KBM-7 (cell line): ENCODE measurements at places on chromosomes 6 and 20.

GRCh38 chr6:39992861-39993622 is 58.8 kb upstream of the MOCS1 start:
- no peak for DNase-seq

DNA sequence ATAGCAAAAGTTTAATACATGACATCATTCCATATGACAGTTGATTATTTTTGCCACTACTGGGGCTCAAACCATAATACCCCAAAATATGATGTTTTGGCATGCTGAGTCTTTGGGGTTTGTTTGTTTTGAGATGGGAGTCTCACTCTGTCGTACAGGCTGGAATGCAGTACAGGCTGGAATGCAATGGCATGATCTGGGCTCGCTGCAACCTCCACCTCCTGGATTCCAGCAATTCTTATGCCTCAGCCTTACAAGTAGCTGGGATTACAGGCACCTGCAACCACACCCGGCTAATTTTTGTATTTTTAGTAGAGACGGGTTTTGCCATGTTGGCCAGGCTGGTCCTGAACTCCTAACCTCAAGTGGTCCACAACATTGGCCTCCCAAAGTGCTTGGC is 1.3 kb upstream of the MRS2 start:
- no peak for DNase-seq

DNA sequence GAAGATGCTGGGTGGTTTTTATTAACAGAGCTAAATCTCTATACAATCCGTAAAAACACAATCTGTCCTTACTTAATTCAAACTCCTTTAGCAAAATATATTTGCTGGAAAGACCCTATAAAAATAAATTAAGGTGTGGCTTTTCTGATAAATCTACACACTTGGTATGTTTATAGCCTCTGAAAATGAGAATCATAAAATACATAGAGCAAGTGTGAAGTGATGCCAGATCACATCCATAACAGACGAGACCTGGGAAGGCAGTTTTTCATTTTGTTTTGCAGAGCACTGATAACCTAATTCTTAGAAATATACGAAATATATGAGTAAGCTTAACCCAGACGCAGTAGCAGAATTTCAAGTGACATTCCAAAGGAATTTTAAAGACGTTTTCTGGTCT is 10.4 kb upstream of the DDO start:
- DNase-seq: no peak

- DNase-seq: no peak
Observed at GRCh38 chr6:1473166-1473565, 83.8 kb downstream of the FOXF2 start.

GRCh38 chr6:165298402-165298801 is 11.0 kb downstream of the C6orf118 start:
- no peak for DNase-seq

GRCh38 chr20:57695012-57695411 is 14.8 kb downstream of the PMEPA1 start:
- no peak for DNase-seq

- DNase-seq: peak; percentile 72
Observed at GRCh38 chr20:41135187-41135887, 2.0 kb upstream of the PLCG1 start.

- DNase-seq: no peak
Observed at GRCh38 chr6:12371641-12372146, 81.5 kb downstream of the EDN1 start.

DNA sequence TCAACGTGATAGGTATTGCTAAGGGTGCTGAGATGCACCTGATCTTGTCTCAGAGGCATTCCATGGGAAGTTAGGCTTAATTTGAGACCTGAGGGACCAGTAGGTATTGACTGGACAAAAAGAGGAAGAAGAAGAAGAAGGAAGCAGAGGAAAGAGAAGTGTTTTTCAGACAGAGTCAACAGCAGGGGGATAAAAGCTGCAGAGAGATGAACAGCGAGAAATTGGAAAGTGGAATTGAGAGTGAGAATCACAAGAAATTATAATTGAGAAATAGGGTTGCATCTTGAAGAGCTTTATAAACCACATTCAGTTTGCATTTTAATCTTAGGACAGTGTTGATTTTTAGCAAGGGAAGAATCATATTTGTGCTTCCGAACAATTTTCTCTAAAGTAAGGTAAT is 254.0 kb downstream of the CD83 start:
- DNase-seq: peak; percentile 74

DNA sequence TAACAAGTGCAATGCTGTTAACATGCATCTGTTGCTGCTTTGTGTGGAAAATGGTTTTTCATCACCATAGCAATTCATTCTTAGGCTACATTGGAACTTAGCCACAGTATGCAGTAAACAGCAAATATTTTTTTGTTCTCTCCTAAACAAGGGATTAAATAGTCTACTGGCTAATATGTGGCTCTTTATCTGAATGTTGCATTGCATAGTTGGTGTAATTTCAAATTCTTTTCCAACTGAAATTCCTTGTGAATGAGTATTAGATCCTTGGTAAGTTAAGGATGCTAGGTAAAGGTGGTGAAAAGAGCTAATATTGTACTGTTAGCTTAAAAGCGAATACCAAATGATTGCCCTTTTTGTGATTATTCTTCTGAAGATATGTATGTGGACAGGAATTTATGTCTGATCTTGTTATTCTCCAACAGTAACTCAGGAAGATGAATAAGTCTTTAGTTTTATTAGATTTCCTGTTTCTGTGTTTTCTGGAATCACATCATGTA is 958 bp downstream of the MLIP start:
- DNase-seq: no peak

DNA sequence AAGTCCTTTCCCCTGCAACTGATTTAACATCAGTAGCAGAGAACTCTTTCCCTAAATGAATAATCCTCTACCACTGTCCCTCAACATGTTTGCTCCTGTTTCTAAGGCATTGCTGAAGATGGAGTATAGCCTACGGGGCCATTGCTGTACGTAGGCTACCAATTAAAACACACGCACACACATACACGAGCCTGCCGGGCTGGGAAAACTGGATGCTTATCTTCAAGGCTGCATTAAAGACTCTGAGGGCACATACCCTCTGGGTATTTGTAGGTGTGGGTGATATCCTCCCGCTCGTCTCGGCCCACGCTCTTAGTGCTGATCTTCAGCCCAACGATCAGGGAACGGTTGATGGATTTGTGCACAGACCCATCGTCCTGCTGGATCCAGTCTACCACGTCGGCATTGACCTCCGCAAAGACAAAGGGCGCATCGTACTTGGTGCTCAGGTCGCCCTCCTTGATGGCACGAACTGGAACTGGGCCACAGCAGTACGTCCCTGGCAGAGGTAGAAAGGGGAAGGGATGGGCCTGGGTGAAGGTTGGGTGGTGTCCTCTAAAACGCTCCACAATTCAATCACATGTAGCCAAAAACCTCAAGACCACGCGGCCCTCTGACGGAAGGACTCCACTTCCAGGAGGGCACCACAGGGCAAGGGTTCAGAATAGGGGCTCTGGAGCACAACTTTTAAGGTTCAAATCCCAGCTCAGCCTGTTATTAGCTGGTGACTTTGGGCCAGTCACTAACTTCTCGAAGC is 25.7 kb downstream of the TGM2 start:
- DNase-seq: no peak

DNA sequence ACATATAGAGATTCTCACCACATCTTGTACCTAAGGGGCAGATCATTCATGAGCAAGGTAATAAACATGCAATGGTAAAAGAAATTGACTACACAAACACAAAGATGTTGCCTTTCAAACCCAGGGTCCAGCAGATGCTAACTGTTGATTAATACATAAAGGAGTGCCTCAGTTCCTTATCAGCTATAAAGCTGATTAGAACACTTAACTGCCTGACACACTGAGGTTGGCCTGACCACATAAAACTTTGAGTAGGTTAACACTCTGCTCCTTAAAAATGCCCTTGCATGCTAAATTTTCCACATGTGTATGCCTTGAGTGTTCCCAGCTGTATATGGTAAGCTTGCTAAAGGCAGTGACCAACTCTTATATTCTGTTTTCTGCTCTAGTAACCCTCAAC is 14.9 kb downstream of the CRISP2 start:
- no peak for DNase-seq

DNA sequence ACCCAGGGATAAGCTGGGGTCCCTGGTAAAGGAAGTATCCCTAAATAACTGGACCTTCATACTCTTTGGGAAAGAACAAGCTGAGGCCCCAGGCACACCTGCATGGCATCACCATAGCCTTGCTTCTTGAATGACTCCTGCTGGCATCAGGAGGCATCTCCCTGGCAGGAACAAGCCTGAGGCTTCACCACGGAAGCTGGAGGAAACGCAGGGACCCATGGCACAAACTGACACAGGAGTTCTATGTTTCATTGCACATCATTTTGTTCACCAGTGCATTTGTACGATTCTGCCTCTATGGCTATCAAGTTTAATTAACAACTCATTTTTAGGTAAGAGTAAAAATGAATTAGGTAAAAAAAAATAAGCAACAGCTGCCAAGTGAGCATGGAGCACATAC is 619 bp upstream of the PDE7B start:
- no peak for DNase-seq

DNA sequence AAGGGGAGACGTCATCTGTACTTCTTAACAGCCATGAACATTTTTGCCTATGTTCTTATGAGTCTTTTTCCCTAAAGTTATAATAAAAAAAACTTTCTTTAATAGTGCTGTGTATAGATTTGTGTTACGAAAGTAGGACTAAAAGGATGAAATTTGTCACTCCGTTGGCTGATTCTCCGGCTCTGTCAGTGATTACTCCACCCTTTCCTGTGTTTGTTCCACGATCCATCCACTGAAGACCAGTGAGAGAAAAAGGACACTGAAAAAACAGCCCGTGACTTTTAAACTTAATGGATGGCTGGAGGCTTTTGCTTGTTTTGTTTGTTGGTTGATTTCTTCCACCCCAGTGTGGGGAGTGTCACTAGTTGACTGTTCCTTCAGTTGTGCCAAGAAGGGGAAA is 232.0 kb upstream of the NOX3 start:
- no peak for DNase-seq

- no peak for DNase-seq
Observed at GRCh38 chr6:52538252-52538900, 38.5 kb downstream of the TRAM2 start.

- peak; percentile 84 for DNase-seq
Observed at GRCh38 chr6:28880894-28881780, 42.6 kb downstream of the TRIM27 start.

GRCh38 chr6:39829331-39829730 is 37.2 kb downstream of the DAAM2 start:
- no peak for DNase-seq

DNA sequence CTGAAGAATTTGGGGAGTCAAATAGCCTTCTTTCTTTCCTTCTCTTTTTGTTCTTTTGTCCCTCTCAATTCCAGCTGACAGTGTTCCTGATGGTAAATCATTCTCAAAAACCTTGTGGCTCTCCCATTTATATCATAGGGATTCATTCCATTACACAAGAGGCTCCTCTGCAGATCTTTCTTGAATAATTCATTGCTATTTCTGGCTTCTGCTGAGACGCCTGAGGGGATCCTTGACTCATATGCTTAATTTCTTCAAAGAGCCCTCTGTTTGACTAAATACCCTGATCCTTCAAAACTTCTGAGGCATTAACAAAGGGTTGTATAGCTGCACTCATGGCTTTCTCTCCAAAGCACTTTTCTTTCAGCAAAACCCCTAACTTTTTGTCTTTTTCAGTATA is 289.3 kb downstream of the FARS2 start:
- no peak for DNase-seq
